NCI-H2171 treated with DMSO at 0.1 percent for 48 hours (cell line): ENCODE measurements at places on chromosomes 12 and 14.

- no peak for DNase-seq
Measured at GRCh38 chr12:110436231-110436630, 13.9 kb downstream of the ARPC3 start.

DNA sequence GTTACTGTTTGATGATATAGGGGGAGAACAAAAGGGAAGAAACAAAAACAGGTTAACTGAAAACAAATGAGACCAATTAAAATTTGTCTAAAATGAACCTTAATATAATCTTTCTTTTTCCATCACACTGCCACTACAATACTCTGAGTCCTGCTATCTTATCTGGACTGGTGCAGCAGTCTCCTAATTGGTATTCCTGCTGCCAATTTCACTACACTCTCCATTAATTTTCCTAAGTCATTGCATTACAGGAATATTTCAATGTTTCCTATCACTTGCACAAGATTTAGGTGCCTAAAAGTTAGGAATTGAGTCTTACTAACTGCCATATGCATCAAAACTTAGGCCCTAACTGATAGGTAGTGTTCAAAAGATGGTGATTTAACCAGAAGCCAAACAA is 884.9 kb upstream of the MGAT4C start:
- DNase-seq: no peak

DNA sequence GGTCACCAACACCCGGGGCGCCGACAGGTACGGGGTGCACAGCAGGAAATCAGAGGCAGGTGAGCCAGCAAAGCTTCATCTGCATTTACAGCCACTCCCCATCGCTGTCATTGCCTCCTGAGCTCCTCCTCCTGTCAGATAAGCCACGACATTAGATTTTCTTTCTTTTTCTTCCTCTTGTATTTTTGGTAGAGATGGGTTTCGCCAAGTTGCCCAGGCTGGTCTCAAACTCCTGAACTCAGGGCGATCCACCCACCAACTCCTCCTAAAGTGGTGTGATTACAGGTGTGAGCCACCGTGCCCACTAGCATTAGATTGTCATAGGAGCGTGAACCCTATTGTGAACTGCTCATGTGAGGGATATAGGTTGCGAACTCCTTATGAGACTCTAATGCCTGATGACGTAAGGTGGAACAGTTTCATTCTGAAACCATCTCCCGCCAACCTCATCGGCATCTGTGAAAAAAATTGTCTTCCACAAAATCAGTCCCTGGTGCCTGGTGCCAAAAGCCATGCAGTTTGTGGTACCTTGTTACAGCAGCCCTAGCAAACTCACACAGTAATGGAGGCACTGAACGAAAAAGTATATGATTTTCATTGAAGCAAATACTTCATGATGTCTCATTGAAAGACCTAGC is 1.5 kb downstream of the STYK1 start:
- DNase-seq: no peak

DNA sequence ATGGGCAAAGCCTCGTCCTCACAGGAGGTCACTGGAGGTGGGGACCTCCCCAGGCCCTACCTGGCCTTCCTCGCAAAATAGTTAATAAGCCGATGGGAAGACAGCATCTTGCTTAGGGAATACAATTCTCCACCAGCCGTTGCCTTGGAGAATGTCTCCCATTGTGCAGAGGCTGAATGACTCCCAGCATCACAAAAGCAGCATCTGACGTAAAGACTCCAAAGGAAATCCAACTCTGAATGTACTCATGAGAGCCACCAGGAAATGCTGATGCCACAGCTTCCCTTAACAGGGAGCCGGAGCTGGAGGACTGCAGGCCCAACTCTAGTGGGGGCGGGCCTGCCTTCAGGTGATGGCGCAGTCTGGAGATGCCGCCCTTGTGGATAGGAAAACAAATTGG is 15.5 kb downstream of the CCDC63 start:
- no peak for DNase-seq

DNA sequence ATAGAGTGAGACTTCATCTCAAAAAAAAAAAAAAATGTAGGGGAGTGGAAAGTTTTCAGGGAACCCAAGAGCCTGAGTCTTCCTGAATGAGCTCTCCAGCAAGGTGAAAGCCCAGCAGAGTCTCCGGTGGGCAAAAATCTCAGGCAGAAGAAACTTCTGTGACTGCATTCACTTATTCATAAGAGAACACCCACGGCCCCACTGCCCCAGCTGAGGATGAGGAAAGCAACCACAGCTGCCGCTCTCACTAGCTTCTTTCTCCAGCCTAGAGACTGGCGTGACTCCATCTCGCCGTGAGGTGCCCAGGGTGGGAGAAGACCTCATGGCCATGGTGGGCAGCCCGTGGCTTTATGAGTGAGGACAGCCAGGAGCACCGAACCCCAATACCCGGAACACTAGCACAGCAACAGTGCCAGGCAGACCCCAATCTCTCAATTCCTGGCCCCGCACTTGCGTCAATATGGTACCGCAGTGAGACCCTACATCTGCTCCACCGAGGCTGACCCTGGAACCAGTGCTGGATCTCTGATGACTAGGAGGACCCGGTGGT is 29.7 kb upstream of the DYNC1H1 start:
- DNase-seq: no peak

DNA sequence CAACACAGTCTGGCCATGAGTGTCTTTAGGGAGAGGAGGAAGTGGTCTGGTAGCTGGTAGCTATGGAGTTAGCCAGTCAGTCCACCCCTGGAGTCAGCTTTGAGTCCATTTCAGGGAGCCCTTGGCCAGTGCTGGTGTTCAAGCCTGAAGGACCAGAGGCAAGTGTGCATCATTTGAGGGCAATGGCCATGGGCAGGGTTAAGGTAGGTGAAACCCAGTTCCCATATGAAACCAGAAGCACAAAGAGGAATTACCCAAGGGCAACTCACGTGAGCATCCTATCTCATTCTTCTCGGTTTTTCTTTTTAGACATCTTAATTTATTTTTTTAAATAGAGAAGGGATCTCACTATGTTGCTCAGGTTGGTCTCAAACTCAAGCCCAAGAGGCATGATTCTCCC is 61.3 kb upstream of the ACTN1 start:
- no peak for DNase-seq

GRCh38 chr14:56125772-56126636 is 7.8 kb downstream of the PELI2 start:
- DNase-seq: peak; percentile 97

DNA sequence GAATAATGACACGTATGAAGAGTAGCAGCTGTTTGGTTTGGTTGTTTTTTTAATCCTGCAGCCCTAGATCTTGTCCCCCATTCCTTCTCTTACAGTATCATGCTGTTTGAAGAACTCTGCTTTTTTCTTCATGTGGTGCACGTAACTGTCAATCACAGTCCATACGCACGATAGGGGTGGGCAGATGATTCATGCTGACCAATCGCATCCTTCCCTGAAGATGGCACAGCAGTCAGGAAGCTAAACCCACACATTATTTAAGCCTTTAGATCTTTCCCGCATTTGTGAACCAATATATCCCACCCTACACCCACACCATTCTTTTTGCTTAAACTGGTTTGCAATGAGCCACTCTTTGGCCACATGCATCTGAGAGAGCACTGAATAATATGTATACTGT is 158.9 kb upstream of the PLEKHA5 start:
- DNase-seq: no peak

GRCh38 chr14:106309423-106309822 is 783.0 kb downstream of the TMEM121 start:
- no peak for DNase-seq

DNA sequence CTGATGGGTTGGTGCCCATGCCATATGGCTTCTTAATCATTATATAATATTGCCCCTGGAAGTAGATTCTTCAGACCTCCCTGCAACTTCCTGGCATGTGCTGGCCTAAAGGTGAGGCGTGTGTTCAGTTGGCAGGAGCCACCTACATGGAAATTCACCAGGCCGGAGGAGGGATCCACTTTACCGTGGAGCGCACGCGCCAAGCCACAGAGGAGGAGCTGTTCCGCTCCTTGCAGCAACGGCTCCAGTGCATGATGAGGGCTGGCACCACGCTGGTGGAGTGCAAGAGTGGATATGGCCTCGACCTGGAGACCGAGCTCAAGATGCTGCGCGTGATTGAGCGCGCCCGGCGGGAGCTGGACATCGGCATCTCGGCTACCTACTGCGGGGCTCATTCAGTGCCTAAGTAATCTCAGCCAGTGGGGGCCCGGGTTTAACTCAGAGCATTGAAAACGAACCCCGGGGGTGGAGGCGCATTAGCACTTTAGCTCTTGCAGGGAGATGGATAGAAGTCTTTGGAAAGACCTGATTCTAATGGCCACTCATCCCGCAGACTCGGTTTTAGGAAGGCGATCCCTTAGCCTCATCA is 13.5 kb downstream of the AMDHD1 start:
- DNase-seq: no peak

- DNase-seq: peak; percentile 47
Measured at GRCh38 chr14:88559852-88560251, 3.0 kb upstream of the ZC3H14 start.

DNA sequence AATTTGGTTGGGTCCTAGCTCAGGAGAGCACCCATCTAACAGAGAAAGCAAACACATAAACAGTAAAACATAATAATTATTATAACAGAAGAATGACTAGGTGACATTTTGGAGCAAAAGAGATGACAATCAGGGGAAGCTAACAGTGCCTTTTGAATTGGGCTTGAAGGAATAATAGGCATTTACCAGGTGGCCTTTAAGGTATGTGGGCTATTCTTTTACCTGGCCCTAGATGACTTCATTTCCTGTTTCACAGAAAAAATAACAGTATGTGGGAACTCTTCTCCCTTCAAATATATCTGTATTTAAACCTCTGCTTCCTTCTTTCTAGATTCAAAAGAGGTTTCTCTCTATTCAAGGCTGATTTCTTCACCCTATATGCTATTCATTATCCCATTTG is 3.8 kb downstream of the IRAK4 start:
- DNase-seq: no peak

- DNase-seq: no peak
Measured at GRCh38 chr12:128637642-128638606, 185.8 kb downstream of the SLC15A4 start.

GRCh38 chr14:55123852-55124639 is 5.0 kb upstream of the LGALS3 start:
- DNase-seq: no peak

DNA sequence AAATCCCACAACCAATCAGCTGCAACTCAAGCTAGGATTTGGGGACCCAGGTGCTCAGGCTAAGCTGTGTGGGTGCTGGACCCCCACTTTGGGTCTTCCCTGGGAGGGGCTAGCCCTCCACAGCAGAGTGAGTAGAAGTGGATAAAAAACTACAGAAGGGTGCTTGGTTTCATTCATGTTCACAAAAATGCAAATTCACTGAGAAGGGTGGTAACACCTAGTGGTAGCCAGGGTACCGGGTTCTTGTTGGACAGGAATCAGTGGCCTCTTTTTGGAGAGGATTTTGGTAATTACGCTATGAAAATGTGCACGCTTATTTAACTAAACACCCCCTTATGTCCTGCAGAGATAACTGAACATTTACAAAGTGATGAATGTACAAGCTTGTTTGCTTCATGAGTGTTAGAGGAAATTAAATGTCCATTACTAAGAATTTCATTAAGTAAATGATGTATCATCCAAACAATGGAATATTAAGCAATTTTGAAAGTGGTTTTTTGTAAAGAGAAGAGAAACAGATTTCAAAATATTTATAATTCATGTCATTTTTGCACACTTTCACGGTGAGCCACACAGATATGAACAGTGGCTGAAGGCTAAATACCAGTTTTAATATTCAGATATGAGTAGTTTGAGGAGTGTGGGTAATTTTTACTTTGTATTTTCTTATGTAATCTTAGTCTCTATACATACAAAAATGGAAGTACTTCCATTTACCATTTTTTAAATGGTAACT is 78.3 kb downstream of the DDX51 start:
- no peak for DNase-seq

DNA sequence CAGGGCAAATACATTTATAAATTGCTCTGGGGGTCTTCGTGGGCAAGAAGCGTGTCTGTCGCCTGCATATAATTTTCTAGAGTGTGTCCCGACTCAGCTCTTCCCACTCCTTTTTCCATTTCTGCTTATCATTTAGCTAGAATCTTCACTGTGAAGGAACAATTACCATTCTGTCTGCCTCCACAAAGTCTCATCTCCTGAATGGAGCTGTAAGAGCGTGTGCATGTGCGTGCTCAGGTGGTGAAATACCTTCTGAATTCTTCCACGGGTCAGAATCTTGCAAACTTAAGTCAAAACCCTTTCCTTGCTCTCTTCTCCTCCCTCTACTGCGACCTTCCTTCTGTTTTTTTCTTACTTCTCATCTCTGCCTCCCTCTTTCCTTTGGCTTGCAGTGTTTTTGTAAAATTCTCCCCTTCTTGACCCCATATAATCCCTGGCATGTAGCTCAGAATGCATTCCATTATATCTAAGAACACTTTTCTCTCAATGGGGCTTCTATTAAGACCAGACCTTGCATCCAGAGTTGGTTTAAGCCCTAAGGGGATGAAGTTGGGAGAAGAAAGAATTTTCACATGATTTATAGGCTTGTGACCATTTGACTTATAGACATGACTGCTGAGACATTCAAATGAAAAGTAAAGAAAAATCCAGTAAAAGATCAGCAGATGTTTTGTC is 25.0 kb upstream of the GSG1 start:
- no peak for DNase-seq

DNA sequence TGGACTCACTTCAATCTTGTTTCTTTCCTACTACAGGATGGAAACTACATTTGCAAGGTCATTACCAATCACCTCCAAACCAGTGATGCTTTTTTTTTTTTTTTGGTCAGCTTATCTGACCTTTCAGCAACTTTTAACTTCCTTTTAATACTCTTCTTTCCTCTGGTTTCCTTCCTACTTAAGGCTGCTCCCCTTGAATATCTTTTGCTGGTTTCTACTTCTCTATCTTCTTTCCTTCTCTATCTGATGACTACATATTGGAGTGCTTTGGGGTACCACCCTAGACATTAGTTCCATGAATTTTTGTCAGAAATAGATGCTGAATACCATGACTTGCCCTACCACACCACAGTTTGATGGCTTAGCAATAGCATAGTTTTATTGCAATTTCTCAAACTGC is 197.7 kb upstream of the DDHD1 start:
- DNase-seq: no peak

GRCh38 chr14:65585216-65585615 is 172.7 kb downstream of the FUT8 start:
- DNase-seq: no peak
